ENCODE measurements at places on chromosomes 1 and 21.

DNA sequence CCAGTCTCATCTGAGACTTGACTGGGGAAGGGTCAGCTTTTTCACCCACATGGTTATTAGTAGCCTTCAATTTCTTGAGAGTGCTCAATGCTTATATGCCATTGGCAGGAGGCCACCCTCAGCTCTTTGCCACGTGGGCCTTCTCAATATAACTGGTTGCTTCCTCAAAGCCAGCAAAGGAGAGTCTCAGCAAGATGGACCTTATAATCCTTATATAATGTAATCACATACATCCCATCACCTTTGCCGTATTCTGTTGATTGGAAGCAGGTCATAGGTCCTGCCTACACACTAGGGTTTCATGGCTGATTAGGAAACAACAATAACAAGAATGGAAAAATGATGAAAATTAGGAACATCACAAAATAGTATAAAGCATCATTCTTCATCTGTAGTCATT is 22.9 kb downstream of the TSEN15 start:
- no peak for DNase-seq

DNA sequence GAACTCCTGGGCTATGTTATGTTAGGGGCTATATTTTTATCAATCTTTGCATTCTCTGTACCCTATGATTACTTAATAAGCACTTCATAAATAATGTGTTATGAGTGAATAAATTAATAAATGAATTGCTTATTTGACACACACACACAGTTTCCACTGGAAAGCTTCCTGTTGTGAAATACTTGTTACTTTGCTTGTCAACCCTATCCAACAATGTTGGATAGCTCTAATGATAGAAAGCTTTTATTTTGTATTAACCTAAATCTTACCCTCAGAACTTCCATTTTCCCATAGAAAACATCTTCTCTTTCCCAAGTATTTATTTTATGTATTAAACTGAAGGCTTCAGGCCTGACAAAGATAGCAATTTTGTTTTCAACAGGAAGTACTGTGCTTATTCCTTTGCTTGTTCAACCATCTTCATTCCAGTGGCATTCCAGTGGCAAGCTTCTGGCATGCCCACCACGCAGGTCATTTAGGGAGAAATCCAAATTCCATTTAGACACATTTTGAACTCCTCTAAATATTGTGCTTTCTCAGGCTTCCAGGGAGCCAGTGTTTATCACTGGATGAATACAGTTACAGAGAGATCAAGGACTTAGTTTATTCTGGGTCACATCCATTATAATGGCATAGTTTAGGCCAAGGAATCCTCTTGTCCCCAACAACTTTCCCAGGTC is 134.4 kb downstream of the TGFB2 start:
- DNase-seq = no peak

- no peak for DNase-seq
These were observed 34.9 kb upstream of the ZNF362 start for GRCh38 chr1:33221385-33221758.

GRCh38 chr1:37032660-37033354 is 1.5 kb downstream of the GRIK3 start:
- no peak for DNase-seq

DNA sequence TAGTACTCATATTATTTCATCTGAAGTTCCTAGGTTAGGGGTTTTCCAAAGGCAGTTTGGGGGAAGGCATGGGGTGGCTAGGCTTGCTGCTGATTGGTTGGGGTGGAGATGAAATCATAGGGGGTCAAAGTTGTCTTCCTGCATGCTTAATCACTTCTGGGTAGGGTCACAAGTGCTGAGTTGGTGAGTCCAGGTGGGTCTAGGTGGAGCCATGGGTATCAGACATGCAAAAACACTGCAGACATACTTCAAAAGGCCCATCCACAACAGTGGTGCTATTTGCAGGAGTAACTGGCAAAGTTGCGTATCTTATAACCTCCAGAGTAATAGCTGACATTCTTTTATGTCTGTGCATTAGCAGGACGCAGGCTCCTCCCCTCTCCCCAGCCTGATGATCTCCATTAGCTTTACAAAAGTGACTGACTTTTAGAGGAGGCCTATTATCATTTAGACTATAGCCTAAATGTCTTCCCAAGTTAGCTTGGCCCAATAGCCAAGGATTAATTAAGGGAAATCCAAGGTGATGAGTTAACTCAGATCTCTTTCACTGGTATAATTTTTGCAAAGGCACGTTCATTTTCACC is 374.4 kb upstream of the PRMT6 start:
- no peak for DNase-seq
